Left lung (tissue), 14 donors: ENCODE measurements at places on chromosomes 16 and 17. TPM values are rescaled to one million over a fixed set of nuclear protein-coding genes. Genes with fewer than 3 reads are reported as not detected.

GRCh38 chr16:22161999-22162655, at the start of gene SDR42E2:
SDR42E2 (plus strand) TSS chr16:22162506; CDS start chr16:22165583, 3,077 bp downstream.
- no peak within 1 kb of the TSS for H3K27ac ChIP-seq
- peak within 1 kb of the TSS; percentile 18 for H3K4me3 ChIP-seq
- H3K4me1 ChIP-seq: no peaks in the 10 kb centered on the region
- peaks cover 6% of the 10 kb centered on the region for H3K27me3 ChIP-seq

DNA sequence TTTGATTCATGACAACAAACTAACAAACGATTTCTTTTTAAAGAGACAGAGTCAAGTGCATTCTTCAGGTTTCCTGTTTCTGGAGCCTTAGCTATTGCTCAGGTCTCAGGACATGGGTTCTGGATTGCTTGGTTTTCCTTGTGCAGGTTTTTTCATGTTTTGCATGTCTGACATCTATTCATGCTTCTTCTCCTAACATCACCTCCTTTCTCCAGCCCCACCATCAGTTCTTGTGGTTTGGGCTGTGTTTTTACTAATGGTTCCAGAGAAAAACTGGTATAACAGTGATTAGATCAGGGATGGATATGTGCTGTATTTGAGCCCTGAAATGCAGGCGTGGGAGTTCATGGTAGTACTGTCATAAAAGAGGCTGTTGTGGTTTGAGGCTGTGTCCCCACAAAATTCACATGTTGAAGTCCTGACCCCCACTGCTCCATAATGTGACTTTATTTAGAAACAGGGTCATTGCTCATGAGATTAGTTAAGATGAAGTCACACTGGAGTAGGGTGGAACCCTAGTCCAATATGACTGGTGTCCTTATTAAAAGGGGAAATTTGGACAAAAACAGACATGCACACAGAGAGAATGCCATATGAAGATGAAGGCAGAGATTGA, 67.9 kb downstream of the IRX6 start:
- H3K4me1 ChIP-seq: no peaks in the 10 kb centered on the region
- H3K36me3 ChIP-seq: no peaks in the 10 kb centered on the region
- DNase-seq: no peak
- no peaks in the 10 kb centered on the region for H3K27me3 ChIP-seq
- no peak overlapping the region for H3K4me3 ChIP-seq

DNA sequence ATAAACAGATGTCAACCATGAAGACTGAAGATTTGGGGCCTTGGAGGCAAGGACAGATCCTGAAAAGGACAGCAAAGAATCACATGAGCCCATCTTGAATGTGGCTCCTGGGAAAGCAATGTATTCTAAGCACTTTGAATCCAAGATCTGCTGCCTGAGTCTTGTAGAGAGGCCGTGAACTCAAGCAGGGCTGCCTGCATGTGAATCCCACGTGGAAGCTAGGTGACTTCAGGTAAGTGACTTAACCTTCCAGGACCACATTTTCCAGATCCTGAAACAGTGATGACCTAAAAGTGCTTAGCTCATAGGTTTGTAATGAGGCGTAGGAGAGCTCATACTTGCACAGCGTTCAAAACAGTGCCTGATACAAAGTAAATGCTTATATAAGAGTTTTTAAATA, 373.0 kb upstream of the SALL1 start:
- H3K4me1 ChIP-seq: no peaks in the 10 kb centered on the region
- DNase-seq: no peak
- no peak overlapping the region for H3K4me3 ChIP-seq
- no peaks in the 10 kb centered on the region for H3K36me3 ChIP-seq
- no peaks in the 10 kb centered on the region for H3K27me3 ChIP-seq
- no peak overlapping the region for H3K27ac ChIP-seq

- no peaks in the 10 kb centered on the region for H3K4me1 ChIP-seq
- no peaks in the 10 kb centered on the region for H3K36me3 ChIP-seq
- H3K4me3 ChIP-seq: no peak overlapping the region
- no peak for DNase-seq
- no peaks in the 10 kb centered on the region for H3K27me3 ChIP-seq
- H3K27ac ChIP-seq: no peak overlapping the region
These were observed 43.4 kb downstream of the UBN1 start for GRCh38 chr16:4890686-4891085.

- no peak overlapping the region for H3K4me3 ChIP-seq
- H3K27me3 ChIP-seq: no peaks in the 10 kb centered on the region
- no peak for DNase-seq
- H3K36me3 ChIP-seq: peaks cover 9% of the 10 kb centered on the region
- no peak overlapping the region for H3K27ac ChIP-seq
- H3K4me1 ChIP-seq: no peaks in the 10 kb centered on the region
These were observed 186.5 kb downstream of the STX8 start for GRCh38 chr17:9389111-9389527.

Gene ITGAX
- 134 TPM for total RNA-seq

GRCh38 chr16:66899945-66900710, 18.6 kb downstream of the CDH16 start:
- H3K4me1 ChIP-seq: peaks cover 14% of the 10 kb centered on the region
- H3K27ac ChIP-seq: peak overlapping the region; percentile 74
- no peak overlapping the region for H3K4me3 ChIP-seq
- peak; percentile 90 for DNase-seq
- no peaks in the 10 kb centered on the region for H3K36me3 ChIP-seq

DNA sequence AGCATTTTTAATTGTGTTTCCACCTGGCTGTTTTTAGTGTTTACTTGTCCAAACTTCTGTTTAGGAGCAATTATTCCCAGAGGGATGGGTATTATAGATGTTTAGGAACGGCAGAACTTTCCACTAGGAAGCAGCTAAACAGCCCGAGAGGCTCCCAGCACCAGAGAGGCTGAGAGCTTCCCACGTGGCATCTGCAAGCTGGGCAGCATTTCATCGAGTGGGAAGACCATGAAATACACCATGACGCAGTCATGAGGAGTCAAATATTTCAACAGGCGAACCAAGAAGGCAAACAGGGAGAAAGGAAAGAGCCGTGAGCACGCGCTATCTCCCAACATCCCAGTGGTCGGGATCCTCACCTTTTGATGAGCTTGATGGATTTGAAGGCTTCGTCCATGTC, 24.1 kb downstream of the TMEM204 start:
- no peak overlapping the region for H3K4me3 ChIP-seq
- no peak overlapping the region for H3K27ac ChIP-seq
- H3K27me3 ChIP-seq: no peaks in the 10 kb centered on the region
- no peaks in the 10 kb centered on the region for H3K36me3 ChIP-seq
- no peak for DNase-seq

Gene OR3A3
- not detected for total RNA-seq

- H3K27me3 ChIP-seq: no peaks in the 10 kb centered on the region
- H3K4me3 ChIP-seq: no peak overlapping the region
- DNase-seq: no peak
- H3K36me3 ChIP-seq: no peaks in the 10 kb centered on the region
These were observed 90.5 kb downstream of the CA4 start for GRCh38 chr17:60240290-60240689.

DNA sequence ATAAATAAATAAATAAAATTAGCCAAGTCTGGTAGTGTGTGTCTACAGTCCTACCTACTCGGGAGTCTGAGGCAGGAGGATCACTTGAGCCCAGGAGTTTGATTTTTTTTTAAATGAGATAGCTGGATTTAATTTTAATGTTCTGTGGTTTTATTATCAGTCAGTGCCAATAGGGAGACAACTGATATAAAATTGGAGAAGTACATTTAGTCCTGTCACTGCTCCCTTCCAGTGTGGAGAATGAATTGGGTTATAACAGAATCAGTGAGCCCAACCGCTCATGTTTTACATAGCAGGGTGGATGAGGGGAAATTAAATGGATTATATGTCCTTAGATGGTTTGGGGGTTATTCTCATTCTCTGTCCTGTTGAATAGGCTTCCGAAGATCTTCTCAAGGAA, 6.2 kb downstream of the NME1 start:
- peaks cover 3% of the 10 kb centered on the region for H3K4me1 ChIP-seq
- no peak for DNase-seq
- H3K36me3 ChIP-seq: peaks cover 67% of the 10 kb centered on the region
- H3K4me3 ChIP-seq: no peak overlapping the region
- no peaks in the 10 kb centered on the region for H3K27me3 ChIP-seq

DNA sequence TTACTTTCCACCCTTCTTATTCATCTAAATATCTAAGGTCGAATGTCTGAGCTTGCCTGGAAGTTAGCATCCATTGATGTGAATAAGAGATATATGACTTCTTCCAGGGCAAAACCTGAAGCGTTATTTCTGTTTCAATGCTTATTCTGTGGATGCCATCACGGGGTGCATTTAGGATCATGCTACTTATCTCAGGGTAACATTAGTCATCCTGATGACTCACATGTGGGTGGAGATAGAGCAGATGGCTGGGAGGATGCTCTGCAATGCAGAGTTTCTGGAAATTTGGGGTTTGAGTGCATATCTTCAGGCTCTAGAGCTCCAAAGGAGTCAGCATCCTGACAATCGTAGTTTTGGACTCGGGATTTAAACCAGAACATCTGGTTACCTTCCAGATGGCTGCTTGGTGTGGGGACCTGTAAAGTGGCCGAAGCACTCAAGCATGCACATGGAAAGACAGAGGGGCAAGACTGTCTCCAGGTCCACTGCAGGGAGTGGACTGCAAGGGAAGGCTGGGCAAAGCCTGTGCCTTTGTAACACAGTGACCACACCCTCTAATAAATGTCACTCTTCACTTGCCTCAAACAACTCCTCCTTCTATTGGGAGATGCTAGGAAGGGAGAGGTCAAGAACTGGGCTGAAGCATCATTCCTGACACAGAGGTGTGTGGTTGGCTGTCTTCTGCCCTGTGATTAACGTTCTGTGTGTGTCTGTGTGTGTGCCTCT, 175.2 kb upstream of the SALL1 start:
- no peaks in the 10 kb centered on the region for H3K36me3 ChIP-seq
- no peak overlapping the region for H3K4me3 ChIP-seq
- no peak overlapping the region for H3K27ac ChIP-seq
- DNase-seq: no peak
- no peaks in the 10 kb centered on the region for H3K4me1 ChIP-seq

- no peak overlapping the region for H3K27ac ChIP-seq
- no peaks in the 10 kb centered on the region for H3K4me1 ChIP-seq
- no peak overlapping the region for H3K4me3 ChIP-seq
- no peak for DNase-seq
- no peaks in the 10 kb centered on the region for H3K36me3 ChIP-seq
- no peaks in the 10 kb centered on the region for H3K27me3 ChIP-seq
These were observed 265.0 kb downstream of the PHKB start for GRCh38 chr16:47726031-47726675.

GRCh38 chr16:59341368-59341767, 607.3 kb upstream of the GOT2 start:
- H3K27me3 ChIP-seq: no peaks in the 10 kb centered on the region
- no peak overlapping the region for H3K27ac ChIP-seq
- DNase-seq: peak; percentile 2

Gene MTHFSD
- 20.2 TPM for total RNA-seq

- no peak overlapping the region for H3K27ac ChIP-seq
- no peaks in the 10 kb centered on the region for H3K4me1 ChIP-seq
- no peak for DNase-seq
- no peaks in the 10 kb centered on the region for H3K36me3 ChIP-seq
These were observed 86.3 kb downstream of the MYH11 start for GRCh38 chr16:15770512-15770911.

DNA sequence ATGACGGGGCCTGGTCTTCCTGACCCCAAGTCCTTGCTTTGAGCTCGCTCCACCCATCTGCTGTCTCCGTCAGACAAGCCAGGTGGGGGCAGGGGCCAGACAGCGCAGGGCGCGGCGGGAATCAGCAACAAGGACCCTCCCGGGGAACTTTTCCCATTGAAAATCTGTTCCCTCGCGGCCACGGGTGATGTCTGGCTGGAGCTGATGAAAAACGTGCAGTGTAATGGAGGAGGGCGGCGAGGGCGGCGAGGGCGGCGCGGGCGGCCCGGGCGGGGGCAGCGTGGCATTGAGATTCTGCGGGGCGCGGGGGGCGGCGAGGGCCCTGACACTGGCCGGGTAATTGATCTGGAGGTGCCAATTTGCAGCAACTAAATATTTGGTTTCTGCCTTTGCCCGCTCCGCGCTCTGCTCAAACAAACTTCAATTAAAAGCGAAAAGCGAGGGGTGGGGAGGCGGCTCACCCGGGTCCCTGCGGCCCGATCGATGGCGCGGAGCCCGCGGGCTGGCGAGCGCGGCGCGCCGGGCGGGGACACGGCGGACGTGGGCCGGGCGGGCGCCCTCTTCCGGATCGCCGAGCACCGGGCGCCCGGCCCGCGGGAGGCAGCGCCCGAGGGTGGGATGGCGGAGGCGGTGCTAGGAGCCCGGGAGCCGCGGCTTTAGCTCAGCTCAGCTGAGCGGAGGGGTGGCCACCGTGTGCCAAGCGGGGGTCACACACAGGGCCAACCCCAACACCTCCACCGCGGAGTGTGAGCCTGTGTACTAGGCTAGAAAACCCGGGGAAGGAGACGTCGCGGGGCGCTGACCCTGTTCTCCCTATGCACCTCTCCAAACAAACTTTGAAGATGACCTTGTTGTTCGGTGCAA, 32.4 kb downstream of the DCAKD start:
- peak; percentile 38 for DNase-seq
- peaks cover 55% of the 10 kb centered on the region for H3K27me3 ChIP-seq
- peaks cover 14% of the 10 kb centered on the region for H3K4me1 ChIP-seq
- peak overlapping the region; percentile 41 for H3K4me3 ChIP-seq

DNA sequence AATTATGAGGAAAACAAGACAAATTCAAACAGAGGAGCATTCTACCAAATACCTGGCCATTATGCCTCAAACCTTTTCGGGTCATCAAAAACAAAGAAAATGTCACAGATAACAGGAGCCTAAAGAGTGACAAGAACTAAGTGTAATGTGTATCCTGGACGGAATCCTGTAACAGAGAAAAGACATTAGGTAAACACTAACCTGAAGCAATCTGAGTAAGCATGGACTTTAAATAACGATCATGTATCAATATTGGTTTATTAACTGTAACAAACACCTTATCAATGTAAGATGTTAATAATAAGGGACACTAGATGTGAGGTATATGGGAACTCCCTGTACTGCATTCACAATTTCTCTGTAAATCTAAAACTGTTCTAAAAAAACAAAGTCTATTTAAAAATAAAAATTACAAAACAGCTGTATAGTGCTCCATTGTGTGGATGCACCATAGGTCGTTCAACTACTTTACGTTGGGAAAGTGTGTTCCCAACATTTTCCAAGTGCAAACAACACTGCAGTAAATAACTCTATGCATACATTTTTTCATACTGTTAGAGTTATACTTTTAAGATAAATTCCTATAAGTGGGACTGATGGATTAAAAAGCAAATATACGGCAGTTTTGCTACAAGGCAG, 14.8 kb downstream of the CMC2 start:
- peaks cover 5% of the 10 kb centered on the region for H3K4me1 ChIP-seq
- no peak overlapping the region for H3K4me3 ChIP-seq
- DNase-seq: no peak
- no peak overlapping the region for H3K27ac ChIP-seq
- H3K27me3 ChIP-seq: no peaks in the 10 kb centered on the region
